GM23248 (cell line): ENCODE measurements at places on chromosomes 2 and 18. TPM values are rescaled to one million over a fixed set of nuclear protein-coding genes. Genes with fewer than 3 reads are reported as not detected.
A peak's percentile ranks its signal among the peaks of the same experiment; 100 is the strongest.

- DNase-seq: peak; percentile 48
Observed at GRCh38 chr2:226208726-226209125, 590.9 kb downstream of the IRS1 start.

DNA sequence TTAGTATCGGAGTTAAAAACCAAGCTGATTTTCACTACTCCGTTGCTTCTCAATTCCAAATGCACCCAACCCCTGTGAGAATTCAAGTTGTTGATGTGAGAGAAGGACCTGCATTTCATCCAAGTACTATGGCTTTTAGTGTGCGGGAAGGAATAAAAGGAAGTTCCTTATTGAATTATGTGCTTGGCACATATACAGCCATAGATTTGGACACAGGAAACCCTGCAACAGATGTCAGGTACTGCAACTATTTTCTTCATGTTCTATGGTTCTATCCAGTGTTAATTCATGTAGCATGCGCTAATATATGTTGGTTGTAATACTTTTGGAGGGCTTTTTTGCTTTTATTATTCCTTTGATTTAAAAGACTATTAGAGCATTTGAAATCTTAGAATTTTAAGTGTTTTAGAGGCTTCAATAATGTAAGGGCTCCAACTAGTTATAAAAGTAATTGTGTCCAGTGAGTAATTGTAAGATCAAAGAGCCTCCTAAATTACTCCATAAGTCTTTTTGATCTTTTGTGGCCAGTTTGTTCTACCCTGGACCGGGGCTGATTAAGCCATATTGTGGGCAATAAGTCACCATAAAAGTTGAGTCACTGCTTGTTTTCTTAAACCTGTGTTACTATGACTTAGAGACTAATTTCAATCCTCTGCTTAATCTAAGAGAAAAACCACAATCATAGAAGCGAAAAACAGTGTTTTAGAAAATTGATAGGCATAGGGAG lies 22.9 kb downstream of the DSG4 start:
- DNase-seq: no peak

DNA sequence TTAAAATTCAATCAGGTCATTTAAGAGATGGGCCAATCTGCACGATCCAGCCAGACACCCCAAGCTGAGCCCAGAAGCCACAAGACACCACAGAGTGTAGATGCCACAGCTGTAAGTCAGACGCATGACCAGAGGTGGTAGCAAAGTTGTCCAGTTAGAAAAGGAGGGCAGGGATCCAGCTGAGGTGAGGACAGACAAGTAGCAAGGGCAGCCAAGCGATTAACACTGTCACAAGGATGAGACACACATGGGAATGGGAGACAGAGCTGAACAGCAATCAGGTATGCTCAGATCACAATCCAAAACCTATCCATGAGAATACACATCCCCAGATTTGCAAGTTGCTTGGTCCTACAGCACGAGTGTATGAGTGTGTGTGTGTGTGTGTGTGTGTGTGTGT lies 143.4 kb upstream of the STK17B start:
- peak; percentile 58 for DNase-seq

- DNase-seq: peak; percentile 69
Observed at GRCh38 chr2:224263571-224264043, 138.3 kb downstream of the FAM124B start.

GRCh38 chr2:45944074-45944473 lies 292.6 kb downstream of the PRKCE start:
- peak; percentile 84 for DNase-seq

- no peak for DNase-seq
Observed at GRCh38 chr2:45047301-45047700, 38.0 kb upstream of the SIX2 start.

GRCh38 chr18:51514128-51514527 lies 316.6 kb upstream of the MEX3C start:
- no peak for DNase-seq

DNA sequence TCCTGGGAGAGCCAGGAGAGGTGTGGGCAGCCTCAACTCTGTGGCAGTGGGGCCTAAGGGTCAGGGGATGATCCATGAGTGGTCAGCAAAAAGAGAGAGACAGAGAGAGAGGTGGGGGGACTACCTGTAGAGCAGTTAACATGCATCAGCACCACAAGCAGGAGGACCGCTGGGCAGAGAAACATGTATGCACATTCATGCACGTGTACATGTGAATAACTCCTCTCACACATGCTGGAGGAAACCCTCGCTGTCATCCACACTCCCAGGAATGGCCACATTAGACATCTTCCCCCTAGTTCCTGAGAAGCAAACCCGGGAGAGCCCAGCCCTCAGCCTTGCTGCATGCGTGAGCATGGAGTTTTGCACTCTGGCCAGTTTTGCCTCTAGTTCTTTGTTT lies 166.1 kb downstream of the SMAD7 start:
- DNase-seq: no peak

DNA sequence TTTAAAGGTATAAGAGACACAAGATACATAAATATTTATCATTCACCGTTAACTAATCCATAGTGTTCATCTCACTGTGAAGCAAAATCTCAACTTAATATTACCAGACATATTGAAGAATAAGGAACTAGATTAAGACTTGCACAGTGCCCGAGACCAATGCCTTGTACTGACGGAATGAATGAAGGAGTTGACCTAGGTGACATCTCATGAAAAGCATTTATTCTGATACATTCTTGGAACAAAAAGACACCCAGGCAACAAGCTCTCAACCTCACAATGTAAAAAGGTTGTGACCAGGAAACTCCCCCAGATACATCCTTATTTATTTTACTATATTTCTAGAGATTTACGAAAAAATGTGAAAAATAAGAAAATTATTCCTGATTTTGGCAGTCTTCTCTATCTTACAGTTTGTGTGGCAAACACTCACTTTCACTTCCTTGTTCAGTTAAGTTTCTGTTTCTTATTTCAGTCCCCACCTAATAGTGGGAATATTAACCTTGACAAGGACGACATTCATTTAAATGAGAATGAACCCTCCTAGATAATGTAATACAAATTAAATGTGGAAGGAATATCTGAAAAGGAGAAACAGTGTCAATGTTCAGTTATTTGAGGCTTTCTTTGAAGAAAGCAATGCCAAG lies 28.4 kb downstream of the M1AP start:
- no peak for DNase-seq

DNA sequence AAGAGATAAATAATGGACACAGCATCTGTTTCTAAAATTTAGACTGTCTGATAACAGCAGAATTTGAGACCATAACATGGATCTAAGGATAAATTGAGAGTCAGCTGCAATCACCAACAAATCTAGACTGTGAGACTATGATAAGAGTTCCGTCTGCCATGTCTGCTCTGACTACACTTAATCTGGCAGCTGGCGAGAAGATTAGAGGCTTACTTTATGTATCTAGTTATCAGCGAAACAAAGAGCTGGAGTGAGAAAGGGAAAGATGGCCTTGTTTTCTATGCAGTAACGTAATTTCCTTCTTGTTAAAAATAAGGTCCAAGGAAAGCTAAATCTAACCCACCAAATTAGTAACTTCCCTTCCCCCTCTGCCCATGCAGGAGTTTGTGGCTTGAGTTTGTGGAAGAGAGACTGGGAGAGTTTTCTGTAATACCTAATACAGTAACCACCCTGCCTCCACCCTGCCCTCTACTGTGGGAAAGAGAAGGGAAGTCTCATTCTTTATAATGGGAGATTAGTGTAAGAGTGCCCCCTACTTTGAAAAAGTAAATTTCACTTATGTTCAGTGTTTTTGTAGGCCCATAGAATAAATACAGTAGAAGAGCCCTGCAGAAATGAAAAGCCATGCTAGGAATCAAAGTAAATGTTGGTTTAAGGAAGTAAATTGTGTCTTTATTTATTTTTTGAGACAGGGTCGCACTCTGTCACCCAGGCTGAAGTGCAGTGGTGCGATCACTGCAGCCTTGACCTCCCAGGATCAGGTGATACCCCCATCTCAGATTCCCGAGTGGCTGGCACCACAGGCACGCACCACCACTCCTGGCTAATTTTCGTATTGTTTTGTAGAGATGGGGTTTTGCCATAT lies 27.5 kb downstream of the EML4 start:
- peak; percentile 52 for DNase-seq

- peak; percentile 27 for DNase-seq
Observed at GRCh38 chr2:191869178-191869577, 22.3 kb upstream of the CAVIN2 start.

GRCh38 chr2:35410431-35411061 lies 945.0 kb upstream of the CRIM1 start:
- peak; percentile 63 for DNase-seq

GRCh38 chr18:27931535-27931934 lies 245.4 kb downstream of the CDH2 start:
- no peak for DNase-seq

DNA sequence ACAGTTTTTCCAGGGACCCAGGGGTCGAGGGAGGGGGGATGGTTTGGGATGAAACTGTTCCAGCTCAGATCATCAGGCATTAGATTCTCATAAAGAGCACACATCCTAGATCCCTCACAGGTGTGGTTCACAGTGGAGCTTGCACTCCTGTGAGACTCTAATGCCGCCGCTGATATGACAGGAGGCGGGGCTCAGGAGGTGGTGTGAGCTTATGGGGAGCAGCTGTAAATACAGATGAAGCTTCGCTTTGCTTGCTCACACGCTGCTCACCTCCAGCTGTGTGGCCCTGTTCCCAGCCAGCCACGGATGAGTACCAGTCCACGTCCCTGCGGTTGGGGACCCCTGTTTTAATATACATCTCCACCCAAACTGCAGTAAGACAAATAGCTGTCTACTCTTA lies 204.2 kb downstream of the AGAP1 start:
- no peak for DNase-seq

- DNase-seq: no peak
Observed at GRCh38 chr2:33607905-33608304, 8.8 kb upstream of the FAM98A start.

GRCh38 chr2:168884975-168885374 lies 5.3 kb downstream of the SPC25 start:
- DNase-seq: peak; percentile 59

DNA sequence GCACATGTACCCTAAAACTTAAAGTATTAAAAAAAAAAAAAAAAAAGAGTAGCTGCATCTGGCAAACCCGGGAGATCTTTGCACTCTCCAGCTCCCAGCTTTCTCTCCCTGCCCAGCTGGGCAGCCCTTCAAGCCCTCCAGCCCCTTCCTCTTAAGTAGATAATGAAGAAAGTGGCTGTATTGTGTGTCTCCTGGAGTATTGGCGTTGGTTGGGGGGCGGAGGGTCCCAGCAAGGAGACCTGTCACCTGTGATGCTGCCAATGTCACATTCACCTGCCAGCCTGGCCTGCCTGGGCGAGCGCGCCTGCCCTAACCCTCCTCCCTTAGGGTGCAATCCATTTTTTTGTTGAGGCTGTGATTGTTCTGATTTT lies 2.0 kb downstream of the C2orf72 start:
- no peak for DNase-seq

- peak; percentile 21 for DNase-seq
Observed at GRCh38 chr2:3487432-3487831, 31.9 kb downstream of the ADI1 start.

DNA sequence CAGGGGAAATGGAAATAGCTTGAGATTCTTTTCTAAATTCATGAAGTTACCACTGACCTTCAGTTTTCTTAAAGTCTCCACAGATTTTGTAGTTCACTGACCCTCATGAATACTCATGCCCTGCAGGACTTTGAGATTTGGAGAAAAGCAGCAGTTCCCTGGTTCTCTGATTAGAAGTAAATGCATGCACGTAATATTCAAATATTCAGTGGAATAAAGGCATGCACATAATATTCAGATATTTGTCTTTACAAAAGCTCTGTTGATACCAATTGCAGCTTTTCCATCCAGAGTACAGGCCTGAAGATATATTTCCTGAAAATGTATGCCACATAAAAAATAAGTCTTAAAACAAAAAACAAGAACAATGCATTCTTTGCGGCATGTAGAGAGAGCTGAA lies 219.8 kb downstream of the ADCYAP1 start:
- no peak for DNase-seq

GRCh38 chr2:216991563-216991962 lies 131.7 kb upstream of the TNP1 start:
- no peak for DNase-seq

DNA sequence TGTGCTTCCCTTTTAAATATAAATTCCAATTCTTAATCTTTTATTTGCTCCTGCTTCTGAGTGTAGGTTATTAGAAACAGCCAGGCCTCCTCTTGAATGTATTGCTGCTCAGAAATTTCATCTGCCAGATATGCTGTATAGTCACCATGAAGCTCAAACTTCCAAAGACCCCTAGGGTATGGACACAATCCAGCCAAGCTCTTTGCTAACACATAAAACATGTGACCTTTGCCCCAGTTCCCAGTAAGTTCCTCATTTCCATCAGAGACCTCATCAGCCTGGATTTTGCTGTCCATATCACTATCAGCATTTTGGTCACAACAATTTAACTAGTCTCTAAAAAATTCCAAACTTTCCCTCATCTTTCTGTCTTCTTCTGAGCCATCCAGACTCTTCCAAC lies 75.2 kb downstream of the MAP2 start:
- DNase-seq: no peak

- peak; percentile 18 for DNase-seq
Observed at GRCh38 chr2:64214281-64215115, 70.3 kb upstream of the PELI1 start.

- DNase-seq: peak; percentile 79
Observed at GRCh38 chr18:55477860-55478581, 110.0 kb downstream of the TCF4 start.

GRCh38 chr2:216159646-216160045 lies 50.5 kb downstream of the XRCC5 start:
- peak; percentile 10 for DNase-seq

- DNase-seq: no peak
Observed at GRCh38 chr2:64223055-64223454, 78.8 kb upstream of the PELI1 start.

DNA sequence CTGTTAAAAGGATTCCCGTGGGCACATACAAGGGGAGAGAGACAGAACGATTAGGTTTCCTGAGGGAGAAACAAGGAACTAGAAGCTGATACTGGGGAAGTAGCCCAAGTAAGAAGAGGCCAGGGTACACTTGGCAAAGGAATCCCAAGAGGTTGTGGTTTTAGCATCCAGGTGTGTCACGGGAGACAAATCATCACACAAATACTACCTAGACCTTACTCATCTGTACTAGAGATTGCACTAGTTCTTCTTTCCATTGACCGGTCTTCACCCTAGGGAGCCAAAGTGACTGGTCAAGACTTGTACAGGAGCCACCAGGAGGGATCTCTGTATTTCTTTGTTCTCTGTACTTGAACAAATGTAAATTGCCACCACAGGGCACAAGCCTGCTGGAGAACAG lies 14.2 kb upstream of the NR4A2 start:
- no peak for DNase-seq

Gene TRABD2A
- 3.4 and 3.8 TPM in 2 replicates for polyA plus RNA-seq

Gene TBR1
- polyA plus RNA-seq: not detected in 2 replicates

Gene PJVK
- 1.3 and 1.6 TPM in 2 replicates for polyA plus RNA-seq

Gene KLHL41
- polyA plus RNA-seq: 0.11 TPM in 1 of 2 replicates, not detected in the other

Gene MAP4K3
- polyA plus RNA-seq: 9.4 and 9.9 TPM in 2 replicates

Gene EFR3B
- 0.51 and 0.75 TPM in 2 replicates for polyA plus RNA-seq

Gene PROKR1
- not detected in 2 replicates for polyA plus RNA-seq

Gene HADHB
- 139 and 140 TPM in 2 replicates for polyA plus RNA-seq

Gene C18orf54
- polyA plus RNA-seq: 3.5 and 3.6 TPM in 2 replicates

Gene CLEC4F
- polyA plus RNA-seq: not detected in 2 replicates
